ENCODE measurements at places on chromosomes 5 and 9.

- DNase-seq = no peak
These were observed 4.4 kb upstream of the MEF2C start for GRCh38 chr5:88887342-88887741.

GRCh38 chr9:86856259-86856658 lies 91.0 kb downstream of the GAS1 start:
- DNase-seq = no peak

DNA sequence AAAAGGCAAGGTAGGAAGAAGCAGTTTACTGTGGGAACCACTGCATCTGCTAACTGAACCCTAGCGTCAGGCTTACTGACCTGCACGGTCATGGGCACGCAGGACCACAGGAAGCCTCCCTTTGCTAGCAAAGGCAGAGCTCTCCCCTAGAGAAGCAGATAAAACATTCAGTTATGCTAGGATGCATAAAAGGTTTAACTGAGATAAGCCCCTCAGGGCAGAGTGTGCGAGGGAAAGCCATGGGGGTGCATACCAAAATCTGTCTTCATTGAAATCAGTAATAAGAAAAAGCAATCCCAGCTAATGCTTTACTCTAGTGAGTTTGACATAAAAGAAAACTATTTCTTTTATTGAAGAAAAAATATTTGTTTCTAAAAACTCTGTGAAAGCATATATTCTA lies 2403.7 kb upstream of the C9orf72 start:
- DNase-seq = no peak

- DNase-seq = no peak
These were observed 52.6 kb downstream of the PLAC8L1 start for GRCh38 chr5:146052780-146053179.

GRCh38 chr5:66959653-66960052 lies 236.9 kb downstream of the CD180 start:
- DNase-seq = no peak

- peak; percentile 68 for DNase-seq
These were observed 62.5 kb downstream of the MRPL36 start for GRCh38 chr5:1736889-1737711.

- no peak for DNase-seq
These were observed 65.9 kb downstream of the TMEM174 start for GRCh38 chr5:73238873-73239272.

- DNase-seq = no peak
These were observed 58.2 kb upstream of the SMARCA2 start for GRCh38 chr9:1956958-1957357.

- no peak for DNase-seq
These were observed 288.9 kb upstream of the RIOK2 start for GRCh38 chr5:97471951-97472350.

DNA sequence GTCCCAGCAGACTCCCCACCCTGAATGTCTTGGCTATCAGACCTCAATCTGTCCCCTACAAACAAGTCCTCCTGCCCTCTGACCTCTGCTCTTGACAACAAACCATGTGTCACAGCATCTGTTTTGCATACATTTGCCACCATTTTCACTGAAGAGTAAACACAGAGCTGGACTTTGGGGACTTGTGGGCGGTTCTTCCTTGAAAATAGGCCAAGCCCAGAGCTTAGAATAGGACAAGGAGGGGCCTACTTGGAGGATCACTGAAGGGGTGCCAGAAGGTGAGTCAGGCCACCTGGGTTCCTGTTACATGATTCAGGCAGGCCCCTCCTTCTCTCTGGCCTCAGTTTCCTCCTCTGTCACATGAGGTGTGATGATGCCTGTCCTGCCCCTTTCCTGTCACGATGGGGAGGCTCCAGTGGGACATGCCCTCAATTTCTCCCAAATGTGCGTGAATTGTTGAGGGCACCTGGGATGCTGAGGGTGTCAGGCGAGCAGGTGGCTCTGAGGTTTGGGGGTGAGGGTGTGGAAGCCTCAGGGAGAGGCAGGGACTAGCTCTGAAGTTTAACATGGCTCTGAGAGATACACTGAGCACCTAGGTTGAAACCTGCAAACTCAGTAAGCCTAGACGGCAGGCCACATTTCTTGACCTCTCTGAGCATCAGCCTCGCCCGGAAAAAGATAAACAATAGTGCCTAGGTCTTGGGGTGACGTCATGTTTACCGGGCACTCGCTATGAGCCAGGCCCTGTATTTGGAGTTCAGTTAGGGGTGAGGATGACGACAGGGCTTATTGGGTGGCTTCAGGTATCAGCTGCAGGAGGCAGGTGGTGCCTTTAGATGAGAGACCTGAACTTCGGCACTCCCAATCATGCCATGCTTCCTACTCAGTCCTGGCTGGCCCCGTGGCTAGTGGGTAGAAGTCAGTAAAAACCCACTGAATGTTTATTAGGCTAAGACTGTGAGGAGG lies 107.6 kb upstream of the PITX1 start:
- DNase-seq = no peak

GRCh38 chr5:118592229-118593002 lies 395.9 kb downstream of the DTWD2 start:
- DNase-seq = no peak

GRCh38 chr5:13910201-13910600 lies 34.3 kb downstream of the DNAH5 start:
- no peak for DNase-seq

DNA sequence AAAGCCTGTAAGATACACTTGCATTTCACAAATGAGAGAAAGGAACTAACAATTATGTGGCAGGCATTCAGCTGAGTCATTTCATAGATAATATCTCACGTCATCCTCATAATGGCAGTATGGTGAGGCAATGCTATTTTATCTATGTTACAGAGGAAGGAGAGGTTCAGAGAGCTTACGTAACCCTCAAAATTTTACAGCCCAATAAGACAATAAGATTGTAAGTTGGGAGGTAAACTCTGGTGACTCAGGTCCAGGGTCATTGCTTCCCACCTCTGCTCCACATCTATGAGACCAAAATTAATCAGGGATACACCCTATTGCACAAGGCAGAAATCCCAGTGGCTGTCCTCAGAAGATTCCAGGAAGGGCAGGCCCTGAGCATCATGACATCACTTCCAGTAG lies 309.7 kb downstream of the NSG2 start:
- DNase-seq = no peak
